Glutamatergic neuron (in vitro differentiated cells): ENCODE measurements at places on chromosomes 2 and 18. TPM values are rescaled to one million over a fixed set of nuclear protein-coding genes. Genes with fewer than 3 reads are reported as not detected.

Gene PROM2
- 5.4 TPM for total RNA-seq

Gene ABI2
- total RNA-seq = 101 TPM

Gene CRYBA2
- total RNA-seq = 0.49 TPM

Gene NEB
- 0.59 TPM for total RNA-seq

Gene LTBP1
- total RNA-seq = 3.9 TPM

Gene TFCP2L1
- total RNA-seq = 0.07 TPM

Gene STK17B
- 2.5 TPM for total RNA-seq

Gene ICA1L
- 12.0 TPM for total RNA-seq

Gene MC5R
- not detected for total RNA-seq

Gene CTLA4
- total RNA-seq = not detected

Gene NCKAP5
- 0.20 TPM for total RNA-seq

Gene LRP1B
- total RNA-seq = 28.7 TPM

Gene PDE1A
- total RNA-seq = 4.2 TPM

Gene ATP8B1
- 0.07 TPM for total RNA-seq
